ENCODE measurements at places on chromosomes 11 and 22.

GRCh38 chr11:132154781-132155180 lies 784.4 kb downstream of the NTM start:
- no peak for DNase-seq

DNA sequence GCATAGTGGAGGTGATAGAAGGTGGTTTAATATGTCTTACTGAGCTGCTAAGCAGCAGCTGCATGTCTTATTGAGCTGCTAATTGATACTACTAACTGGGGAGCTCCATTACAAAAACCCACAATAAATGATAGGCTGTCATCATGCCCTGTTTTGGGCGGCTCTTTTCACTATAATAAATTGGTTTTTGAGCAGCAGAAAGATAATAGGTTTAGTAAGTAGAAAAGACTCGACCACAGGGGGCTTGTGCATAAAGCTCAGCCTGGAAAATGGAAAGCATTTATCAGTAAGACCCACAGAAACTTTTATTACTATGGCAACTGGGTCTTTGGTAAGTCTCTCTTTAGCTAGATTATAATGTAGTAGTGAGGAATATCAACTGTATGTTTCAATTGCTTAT lies 117.6 kb downstream of the LDLRAD3 start:
- DNase-seq = no peak

GRCh38 chr11:1293619-1294015 lies 15.8 kb downstream of the TOLLIP start:
- no peak for DNase-seq

GRCh38 chr11:108752297-108752751 lies 87.5 kb downstream of the DDX10 start:
- DNase-seq = no peak

DNA sequence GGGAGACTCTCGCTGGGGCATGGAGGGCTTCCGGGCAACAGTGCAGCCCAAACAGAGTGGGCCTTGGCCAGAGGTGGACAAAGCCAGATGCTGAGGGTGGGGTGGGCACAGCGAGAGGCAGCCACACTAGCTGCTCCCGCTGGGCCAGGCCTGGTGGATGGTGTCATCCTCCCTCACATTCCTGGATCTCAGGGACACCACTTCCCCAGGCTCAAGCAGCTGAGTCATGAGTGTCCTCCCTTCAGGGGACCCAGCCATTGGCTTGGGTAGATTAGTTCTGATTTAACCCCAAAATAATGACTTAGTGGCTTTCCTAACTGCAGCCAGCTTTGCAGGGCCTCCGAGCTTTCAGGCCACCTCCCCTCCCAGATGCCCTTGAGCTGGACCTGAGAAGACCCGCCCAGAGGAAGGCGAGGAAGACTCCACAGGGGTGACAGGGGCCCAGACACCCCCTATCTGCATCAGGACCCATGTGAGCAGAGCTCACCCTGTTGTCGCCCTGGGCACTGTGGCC lies 25.9 kb upstream of the WNT7B start:
- DNase-seq = no peak

GRCh38 chr11:67484847-67485311 lies 2.1 kb downstream of the AIP start:
- no peak for DNase-seq

- no peak for DNase-seq
Measured at GRCh38 chr11:6611092-6611962, 689 bp downstream of the TAF10 start.

DNA sequence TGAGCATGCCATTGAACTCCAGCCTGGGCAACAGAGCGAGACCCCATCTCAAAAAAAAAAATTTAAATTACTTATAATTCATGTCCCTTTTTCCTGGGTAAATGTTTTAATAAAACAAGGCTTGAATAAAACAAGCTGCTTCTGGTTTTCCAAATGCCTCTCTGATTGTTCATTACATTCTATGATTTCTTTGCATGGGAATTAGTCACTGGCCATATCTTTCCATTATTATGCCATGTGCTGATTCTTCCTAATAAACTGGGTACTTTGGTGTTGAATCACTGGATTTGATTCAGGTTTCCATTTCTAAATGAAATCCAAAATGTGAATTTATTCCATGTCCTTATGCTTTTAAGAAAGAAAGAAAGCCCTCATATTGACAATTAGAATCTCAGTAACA lies 42.6 kb downstream of the ZNF215 start:
- no peak for DNase-seq

DNA sequence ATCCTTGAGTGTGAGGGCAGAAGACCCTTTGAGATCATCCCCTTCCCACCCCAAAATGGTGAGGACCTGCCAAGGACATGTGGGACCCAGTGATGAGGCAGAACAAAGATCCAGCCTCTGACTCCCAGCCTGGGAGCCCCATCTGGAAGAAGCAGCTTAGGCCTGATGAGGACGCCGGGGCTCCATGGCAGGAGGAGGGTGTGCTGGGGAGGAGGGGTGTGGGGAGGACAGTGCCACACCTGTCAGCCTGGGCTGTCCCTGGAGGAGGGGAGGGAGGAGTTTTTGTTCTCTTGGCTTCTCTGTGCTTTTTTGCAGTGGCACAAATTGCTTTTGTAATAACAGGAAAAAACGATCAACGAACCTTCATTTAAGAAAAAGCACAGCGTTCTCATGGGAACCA lies 44.4 kb upstream of the DAGLA start:
- no peak for DNase-seq

DNA sequence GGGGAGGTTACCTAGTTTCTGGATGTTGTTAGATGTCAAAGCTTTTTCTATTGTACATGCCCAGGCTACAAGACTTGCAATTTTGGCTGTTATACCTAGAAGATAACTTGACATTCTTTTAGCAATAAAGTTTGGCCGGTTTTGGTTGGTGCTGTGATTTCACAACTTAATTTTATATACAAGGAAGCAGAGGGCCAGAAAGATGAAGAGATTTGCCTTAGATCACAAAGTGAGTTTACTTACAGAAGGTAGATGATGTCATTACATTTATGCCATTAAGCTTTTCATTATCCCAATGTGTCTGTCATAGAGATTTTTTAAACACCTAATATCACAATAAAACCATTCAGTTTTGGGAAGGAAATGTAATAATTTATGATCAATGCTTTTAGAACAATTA lies 698.7 kb upstream of the ANO3 start:
- DNase-seq = no peak

DNA sequence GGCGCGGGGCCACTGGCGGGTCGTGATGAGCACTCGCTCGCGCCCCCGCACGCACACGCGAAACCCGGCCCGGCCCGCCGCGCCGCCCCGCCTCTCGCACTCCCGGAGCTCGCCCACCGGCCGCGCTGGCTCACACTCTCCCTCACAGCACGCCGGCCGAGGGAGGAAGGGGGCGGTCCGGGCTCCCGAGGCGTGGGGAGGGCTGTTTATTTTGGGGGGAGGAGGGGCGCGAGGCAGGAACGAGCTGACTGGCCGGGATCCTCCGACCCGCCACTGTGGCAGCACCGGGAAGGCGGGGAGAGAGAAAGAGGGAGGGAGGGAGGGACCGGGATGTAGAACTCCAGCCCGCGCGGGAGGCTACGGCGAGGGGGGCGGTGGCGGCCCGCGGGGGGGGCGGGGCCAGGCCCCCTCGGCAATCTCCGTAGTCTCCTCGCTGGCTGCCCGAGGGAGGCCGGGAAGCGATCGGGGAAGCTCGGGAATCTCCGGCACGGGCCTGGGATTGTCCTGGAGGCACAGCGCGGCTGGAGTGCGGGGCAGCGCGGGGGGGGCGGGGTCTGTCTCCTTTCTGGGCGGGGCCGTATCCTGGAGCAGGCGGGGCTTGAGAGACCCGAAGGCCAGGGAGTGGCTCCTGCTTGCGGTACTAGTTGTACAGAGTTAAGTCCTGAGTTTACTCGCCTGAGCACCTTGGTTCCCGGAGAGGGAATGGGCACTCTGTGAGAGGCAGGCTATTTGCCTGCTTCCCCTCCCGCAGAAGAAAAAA lies at the start of gene RBFOX2:
Gene RBFOX2, minus strand, starts transcription at position 179 of the 760 bp plus-strand sequence. CDS start 399 bp downstream, outside the sequence.
- peak; percentile 23 for DNase-seq

DNA sequence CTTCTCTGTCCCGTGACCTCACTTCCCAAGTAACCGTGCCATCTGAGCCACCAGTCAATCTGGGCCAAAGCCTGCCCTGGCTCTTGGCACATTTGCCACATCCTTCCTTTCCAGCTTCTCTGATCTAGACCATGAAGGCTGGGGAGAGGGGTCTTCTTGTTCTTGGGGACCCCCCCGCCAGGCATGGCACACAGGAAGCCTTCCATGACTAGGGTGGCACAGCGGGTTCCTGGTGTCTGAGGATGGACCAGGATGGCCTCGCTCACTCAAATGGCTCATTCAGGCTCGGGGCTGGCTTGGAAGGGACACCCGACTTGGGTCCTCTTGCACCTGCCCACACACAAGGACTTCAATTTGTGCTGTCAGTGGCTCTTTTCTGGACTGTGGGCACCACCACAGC lies 121.3 kb downstream of the BCR start:
- DNase-seq = no peak

- DNase-seq = no peak
Measured at GRCh38 chr11:47408598-47409439, 429 bp downstream of the SLC39A13 start.

DNA sequence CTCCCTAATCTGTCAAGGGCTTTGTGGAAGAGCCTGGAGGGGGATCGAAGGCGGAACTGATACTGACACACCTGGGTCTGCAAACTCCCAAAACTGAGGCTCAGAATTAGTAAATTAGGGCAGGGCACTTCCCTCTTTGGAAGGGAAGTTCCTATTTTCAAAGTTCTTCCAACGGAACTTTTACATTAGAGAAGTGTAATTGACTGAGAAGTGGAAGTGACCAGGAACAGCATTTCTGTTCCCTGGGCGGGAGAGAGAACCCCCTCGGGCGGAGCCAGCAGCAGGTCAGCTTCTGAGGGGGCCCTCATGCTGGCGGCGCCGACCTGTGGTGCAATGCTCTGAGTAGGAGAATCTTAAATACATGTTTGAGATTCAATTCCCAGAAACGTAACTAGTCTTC lies 1.1 kb upstream of the CBL start:
- no peak for DNase-seq

DNA sequence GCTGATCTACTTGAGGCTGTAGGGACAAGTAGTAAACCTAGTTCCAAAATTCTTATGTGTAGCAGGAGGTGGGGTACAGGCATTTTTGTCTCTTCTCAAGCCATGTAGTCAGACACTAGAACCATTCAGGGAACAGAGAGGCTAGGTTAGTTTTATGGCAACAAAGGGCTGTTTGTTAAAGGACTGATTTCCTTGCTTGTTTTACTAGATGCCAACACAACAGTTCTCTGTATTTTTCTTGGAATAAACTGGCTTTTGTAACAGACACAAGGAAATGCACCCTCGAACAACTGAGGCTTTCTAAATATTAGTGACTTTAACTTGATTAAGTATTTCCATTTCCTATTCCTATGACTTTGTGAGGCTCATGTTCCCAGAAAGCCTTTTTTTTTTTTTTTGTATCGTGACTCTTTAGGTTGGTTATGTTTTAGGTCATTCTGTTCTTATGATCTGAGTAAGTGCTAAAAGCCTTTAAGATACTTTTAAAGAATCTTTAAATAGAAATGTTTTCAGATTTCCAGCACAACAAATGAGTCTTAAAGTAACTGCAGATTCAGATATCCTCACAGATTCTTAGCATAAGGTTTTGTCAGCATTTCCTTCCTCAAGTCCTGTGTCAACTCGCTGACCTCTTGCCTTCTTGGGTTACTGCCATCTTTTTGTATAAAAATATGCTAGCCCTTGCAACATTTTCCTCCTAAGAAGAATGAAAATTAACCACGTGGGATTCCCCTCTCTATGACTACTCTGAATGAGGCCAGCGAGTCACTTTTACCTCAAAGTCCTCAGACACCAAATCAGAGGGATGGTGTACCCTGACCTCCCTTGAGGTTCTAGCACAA lies 92.5 kb downstream of the CCDC83 start:
- DNase-seq = no peak

- no peak for DNase-seq
Measured at GRCh38 chr22:39856588-39856987, 37.0 kb downstream of the ENTHD1 start.

- DNase-seq = no peak
Measured at GRCh38 chr11:131370901-131371790, 731 bp downstream of the NTM start.

DNA sequence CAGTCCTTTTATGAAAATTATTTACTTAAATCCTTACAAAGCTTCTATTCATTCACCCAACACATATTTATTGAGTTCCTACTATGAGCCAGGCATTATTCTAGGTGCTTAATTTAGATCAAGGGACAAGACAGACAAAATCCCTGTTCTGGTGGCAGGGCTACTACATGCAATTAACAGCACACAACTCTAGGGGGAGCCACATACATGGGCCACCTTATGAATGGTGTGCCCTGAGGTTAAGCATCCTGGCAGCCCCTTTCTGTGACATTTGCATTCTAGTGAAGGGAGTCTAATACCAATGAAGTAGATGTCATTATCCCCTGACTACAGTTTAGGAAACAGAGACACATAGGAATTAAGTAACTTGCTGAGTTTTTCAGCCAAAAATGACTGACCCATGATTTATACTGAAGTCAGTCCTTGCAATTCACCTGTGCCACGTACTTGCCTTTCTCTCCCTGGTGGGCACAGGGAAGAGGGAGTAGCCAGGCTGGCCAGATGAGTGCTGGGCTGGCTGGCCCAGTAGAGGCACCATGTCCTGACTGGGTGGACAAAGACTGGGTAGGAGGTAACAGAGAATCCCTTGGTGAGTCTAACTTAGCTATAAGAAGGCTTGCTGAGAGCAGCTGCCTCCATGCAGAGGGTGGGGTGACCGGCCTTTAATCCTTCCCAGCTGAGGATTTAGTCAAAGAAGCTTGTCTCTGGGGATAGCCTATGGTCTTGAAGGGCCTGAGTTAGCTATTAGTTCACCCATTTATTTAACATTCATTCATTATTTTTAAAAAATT lies 52.0 kb upstream of the ELF5 start:
- no peak for DNase-seq

GRCh38 chr11:127825183-127825582 lies 762.2 kb downstream of the ETS1 start:
- DNase-seq = no peak

DNA sequence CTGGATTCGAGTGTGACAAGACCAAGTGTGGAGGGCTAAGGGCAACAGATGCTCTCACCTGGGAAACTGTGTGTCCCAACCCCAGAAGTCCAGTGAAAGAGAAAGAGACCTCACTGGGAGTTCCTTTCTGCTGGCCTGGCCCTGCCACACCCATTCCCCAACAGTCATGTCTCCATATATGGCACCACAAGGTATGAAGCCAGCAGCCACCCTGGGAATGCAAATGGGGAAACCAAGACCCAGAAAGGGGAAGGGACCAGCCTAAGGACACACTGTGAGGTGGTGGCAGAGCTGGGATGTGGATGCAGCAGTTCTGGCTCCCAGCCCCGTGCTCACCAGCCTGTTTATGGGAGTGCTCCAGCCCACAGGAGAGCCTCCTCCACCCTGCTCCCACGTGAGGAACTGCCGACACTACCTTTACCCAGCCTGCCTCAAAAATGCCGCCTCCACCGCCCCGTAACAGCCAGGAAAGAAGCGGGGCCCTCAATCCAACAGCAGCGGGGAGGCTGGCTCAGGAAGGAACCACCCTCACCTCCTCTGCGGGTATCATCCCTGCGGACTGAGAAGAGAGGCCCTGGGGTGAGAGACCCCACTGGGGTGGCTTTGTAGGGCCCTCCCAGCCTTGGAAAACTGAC lies 12.6 kb downstream of the LMO1 start:
- DNase-seq = no peak

Data from stimulated activated CD8-positive, alpha-beta memory T cell treated with anti-CD3 and anti-CD28 coated beads, Interleukin-2, amount 100 ng/mL, for 1 hour (primary cell).